ENCODE measurements at places on chromosomes 7 and 10.

- no peaks in the 10 kb centered on the region for H3K36me3 ChIP-seq
- no peaks in the 10 kb centered on the region for H3K4me1 ChIP-seq
- H3K4me3 ChIP-seq: no peak overlapping the region
These were observed 105.7 kb downstream of the NEURL1 start for GRCh38 chr10:103599211-103599610.

- no peak for DNase-seq
- H3K36me3 ChIP-seq: no peaks in the 10 kb centered on the region
- no peaks in the 10 kb centered on the region for H3K27me3 ChIP-seq
- H3K4me3 ChIP-seq: no peak overlapping the region
- no peaks in the 10 kb centered on the region for H3K4me1 ChIP-seq
These were observed 51.1 kb downstream of the SPOCK2 start for GRCh38 chr10:72037266-72037665.

DNA sequence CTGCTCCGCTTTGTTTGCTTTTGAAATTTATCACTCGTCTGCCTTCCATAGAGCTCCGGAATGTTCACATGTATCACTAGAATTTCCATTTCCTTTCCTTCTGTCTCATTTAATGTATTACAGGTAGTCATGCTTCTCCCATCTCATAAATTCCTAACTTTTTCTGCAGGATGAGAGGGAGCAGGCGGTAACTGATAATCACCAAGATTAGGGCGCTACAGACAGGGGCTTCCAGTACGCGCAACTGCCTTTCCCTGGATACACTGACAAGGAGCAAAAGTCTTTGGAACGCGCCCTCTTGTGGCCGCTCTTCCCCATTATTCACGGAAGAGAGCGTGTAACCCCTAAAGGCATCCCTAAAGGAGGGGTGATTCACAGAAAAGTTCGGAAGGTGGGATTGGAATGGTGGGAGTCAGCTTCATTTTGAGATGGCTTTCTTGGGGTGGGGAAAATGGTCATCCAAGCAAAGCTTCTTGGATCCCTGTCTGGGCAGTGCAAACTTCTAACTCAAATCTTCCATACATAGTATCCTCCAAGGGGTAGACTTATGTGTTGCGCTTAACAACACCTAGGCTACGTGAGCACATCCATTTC, 6.5 kb downstream of the INHBA start:
- H3K27ac ChIP-seq: peak overlapping the region; percentile 97
- H3K27me3 ChIP-seq: no peaks in the 10 kb centered on the region
- no peaks in the 10 kb centered on the region for H3K36me3 ChIP-seq

- DNase-seq: no peak
- H3K36me3 ChIP-seq: no peaks in the 10 kb centered on the region
- H3K4me1 ChIP-seq: no peaks in the 10 kb centered on the region
- H3K27ac ChIP-seq: no peak overlapping the region
These were observed 40.8 kb upstream of the CTBP2 start for GRCh38 chr10:125201108-125201524.

GRCh38 chr10:75403144-75403938, 1.8 kb upstream of the ZNF503 start:
- no peaks in the 10 kb centered on the region for H3K36me3 ChIP-seq
- H3K4me3 ChIP-seq: peak overlapping the region; percentile 81
- DNase-seq: peak; percentile 63
- H3K4me1 ChIP-seq: no peaks in the 10 kb centered on the region
- no peaks in the 10 kb centered on the region for H3K27me3 ChIP-seq

- no peaks in the 10 kb centered on the region for H3K36me3 ChIP-seq
- H3K27me3 ChIP-seq: no peaks in the 10 kb centered on the region
- H3K4me3 ChIP-seq: no peak overlapping the region
- no peak for DNase-seq
These were observed 629.7 kb upstream of the GALNT17 start for GRCh38 chr7:70502117-70502863.

GRCh38 chr7:120550494-120551048, 277.6 kb downstream of the KCND2 start:
- H3K27ac ChIP-seq: no peak overlapping the region
- H3K27me3 ChIP-seq: no peaks in the 10 kb centered on the region
- H3K36me3 ChIP-seq: no peaks in the 10 kb centered on the region
- no peak for DNase-seq
- no peaks in the 10 kb centered on the region for H3K4me1 ChIP-seq
- H3K4me3 ChIP-seq: no peak overlapping the region

DNA sequence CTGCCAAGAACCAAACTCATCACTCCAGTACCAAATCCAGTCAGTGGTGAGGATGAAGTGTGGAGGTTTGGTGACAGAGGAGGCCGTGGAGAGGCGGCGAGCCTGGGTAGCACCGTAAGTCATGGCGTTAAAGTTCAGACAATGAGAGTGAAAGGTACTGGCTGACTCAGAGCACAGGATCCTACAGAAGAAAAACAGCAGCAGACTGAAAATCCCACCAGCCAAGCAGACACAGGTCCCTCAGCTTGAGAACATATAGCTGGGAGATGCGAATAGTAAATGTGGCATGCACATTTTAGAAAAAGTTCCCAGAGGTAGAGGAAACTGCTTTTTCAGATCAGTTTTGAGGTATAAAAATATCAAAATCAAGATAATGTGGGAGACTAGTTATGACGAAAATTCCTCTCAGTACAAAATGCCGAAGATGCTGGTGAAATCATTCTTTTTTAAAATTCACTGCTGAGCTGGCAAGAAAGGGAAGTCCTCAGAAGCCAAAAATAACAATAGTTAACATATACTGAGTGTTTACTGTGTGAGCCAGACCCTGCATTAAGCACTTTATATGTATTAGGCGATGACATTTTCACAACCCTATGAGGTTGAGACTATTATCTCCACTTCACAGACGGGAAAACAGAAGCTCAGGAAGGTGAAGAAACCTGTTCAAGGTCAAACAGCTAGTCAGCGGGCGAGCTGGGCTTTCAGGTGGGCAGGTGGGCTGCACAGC, 20.9 kb downstream of the PARP12 start:
- DNase-seq: no peak
- no peak overlapping the region for H3K27ac ChIP-seq
- no peaks in the 10 kb centered on the region for H3K36me3 ChIP-seq
- no peaks in the 10 kb centered on the region for H3K27me3 ChIP-seq
- H3K4me1 ChIP-seq: no peaks in the 10 kb centered on the region

DNA sequence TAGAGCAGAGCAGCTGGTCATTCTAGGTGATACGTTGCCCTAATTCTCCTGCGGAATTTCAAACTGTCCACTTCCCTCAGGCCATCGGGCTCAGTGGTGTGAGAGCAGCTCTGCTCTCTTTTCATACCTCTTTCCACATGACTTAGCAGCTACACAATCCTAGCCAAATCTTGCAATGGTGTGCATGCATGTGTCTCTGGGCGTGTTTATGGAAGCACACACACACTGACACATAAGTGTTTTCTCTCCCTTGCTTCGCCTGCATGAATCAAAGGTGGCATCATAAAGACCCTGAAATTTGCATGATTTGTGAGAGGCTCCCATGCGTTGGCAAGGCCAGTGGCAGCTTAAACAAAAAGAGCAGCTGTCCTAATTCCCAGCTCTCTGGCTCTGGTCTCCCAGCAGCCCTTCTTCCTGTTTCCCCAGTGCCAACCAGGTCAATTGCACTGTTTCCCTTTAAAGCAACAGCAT, 1189.5 kb downstream of the GATA3 start:
- no peak overlapping the region for H3K4me3 ChIP-seq
- H3K36me3 ChIP-seq: no peaks in the 10 kb centered on the region
- H3K27ac ChIP-seq: no peak overlapping the region

GRCh38 chr7:36978461-36978860, 254.2 kb upstream of the AOAH start:
- no peaks in the 10 kb centered on the region for H3K27me3 ChIP-seq
- H3K4me3 ChIP-seq: no peak overlapping the region
- DNase-seq: peak; percentile 25
